Chondrocyte (in vitro differentiated cells): ENCODE measurements at places on chromosomes 12 and 14. TPM values are rescaled to one million over a fixed set of nuclear protein-coding genes. Genes with fewer than 3 reads are reported as not detected.

The PYGL gene
- 97.7 to 122 TPM (median 120 TPM) in 3 replicates for total RNA-seq

- H3K4me3 ChIP-seq, result no peak overlapping the region
- peaks cover 6% of the 10 kb centered on the region for H3K4me1 ChIP-seq
- peaks cover 1% of the 10 kb centered on the region for H3K36me3 ChIP-seq
- H3K27ac ChIP-seq, result no peak overlapping the region
Observed at GRCh38 chr14:83463500-83464098, 1929.9 kb upstream of the SEL1L start.

The SDS gene
- not detected in 3 replicates for total RNA-seq

The FAM186B gene
- 0.27 to 0.51 TPM (median 0.46 TPM) in 3 replicates for total RNA-seq

The DNAH10 gene
- total RNA-seq, result 0.46 to 1.2 TPM (median 0.95 TPM) in 3 replicates

DNA sequence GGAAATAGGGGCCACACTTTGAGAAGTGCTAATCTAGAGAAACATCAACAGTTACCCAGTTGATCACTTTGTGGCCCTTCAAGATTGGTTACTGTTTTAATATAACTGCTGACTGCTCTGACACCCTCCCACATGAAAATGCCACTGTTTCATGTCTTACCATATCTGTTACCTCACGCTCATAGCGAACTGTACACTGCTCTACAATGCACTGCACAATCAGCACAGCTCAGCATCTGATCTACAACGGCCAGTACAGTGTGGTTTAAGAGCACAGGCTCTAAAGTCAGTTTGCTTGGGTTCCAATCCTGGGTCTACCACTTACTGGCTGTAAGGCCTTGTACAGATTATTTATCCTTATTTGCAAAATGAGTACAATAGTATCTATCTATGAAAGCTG, 39.1 kb downstream of the SPPL3 start:
- peaks cover 30% of the 10 kb centered on the region for H3K4me1 ChIP-seq
- H3K27ac ChIP-seq, result no peak overlapping the region
- H3K27me3 ChIP-seq, result no peaks in the 10 kb centered on the region
- no peak for DNase-seq
- H3K36me3 ChIP-seq, result no peaks in the 10 kb centered on the region

DNA sequence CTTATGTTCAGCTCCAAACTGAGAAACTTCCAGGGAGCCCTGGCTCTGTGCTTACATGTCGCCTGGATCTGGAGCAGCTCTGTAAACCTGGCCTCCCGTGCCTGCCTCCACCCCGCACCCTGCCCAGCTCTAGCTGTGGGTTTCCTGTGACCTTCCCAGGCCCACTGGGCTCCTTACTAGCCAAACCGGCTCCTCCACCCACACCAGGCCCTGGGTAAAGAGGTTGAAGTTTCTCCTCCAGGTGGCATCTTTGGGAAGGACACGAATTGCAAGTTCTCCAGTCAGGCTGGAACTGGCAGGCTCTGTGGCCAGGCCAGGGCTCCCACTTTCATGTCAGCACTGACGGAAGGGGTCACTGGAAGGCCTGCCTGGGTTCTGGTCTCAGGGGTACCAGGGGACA, 60.9 kb upstream of the ZFP36L1 start:
- H3K36me3 ChIP-seq, result peaks cover 17% of the 10 kb centered on the region
- no peak overlapping the region for H3K27ac ChIP-seq
- peak; percentile 69 for DNase-seq
- H3K4me3 ChIP-seq, result no peak overlapping the region
- H3K4me1 ChIP-seq, result peaks cover 9% of the 10 kb centered on the region

GRCh38 chr12:50927356-50927755, 25.0 kb upstream of the HIGD1C start:
- no peaks in the 10 kb centered on the region for H3K36me3 ChIP-seq
- no peaks in the 10 kb centered on the region for H3K27me3 ChIP-seq
- H3K27ac ChIP-seq, result no peak overlapping the region

GRCh38 chr14:101333335-101334280, 227.7 kb upstream of the DIO3 start:
- no peaks in the 10 kb centered on the region for H3K36me3 ChIP-seq
- no peak for DNase-seq
- H3K27me3 ChIP-seq, result peaks cover 41% of the 10 kb centered on the region

The B4GALNT1 gene
- 20.8 to 21.8 TPM (median 21.4 TPM) in 3 replicates for total RNA-seq

GRCh38 chr12:91225316-91225715, 42.7 kb upstream of the DCN start:
- H3K4me3 ChIP-seq, result no peak overlapping the region
- peaks cover 29% of the 10 kb centered on the region for H3K4me1 ChIP-seq
- H3K36me3 ChIP-seq, result no peaks in the 10 kb centered on the region
- no peak for DNase-seq

- H3K4me1 ChIP-seq, result peaks cover 16% of the 10 kb centered on the region
- no peak for DNase-seq
- H3K36me3 ChIP-seq, result peaks cover 3% of the 10 kb centered on the region
- no peak overlapping the region for H3K4me3 ChIP-seq
Observed at GRCh38 chr14:101843665-101844064, 82.2 kb downstream of the PPP2R5C start.

The NELL2 gene
- total RNA-seq, result not detected in 3 replicates

DNA sequence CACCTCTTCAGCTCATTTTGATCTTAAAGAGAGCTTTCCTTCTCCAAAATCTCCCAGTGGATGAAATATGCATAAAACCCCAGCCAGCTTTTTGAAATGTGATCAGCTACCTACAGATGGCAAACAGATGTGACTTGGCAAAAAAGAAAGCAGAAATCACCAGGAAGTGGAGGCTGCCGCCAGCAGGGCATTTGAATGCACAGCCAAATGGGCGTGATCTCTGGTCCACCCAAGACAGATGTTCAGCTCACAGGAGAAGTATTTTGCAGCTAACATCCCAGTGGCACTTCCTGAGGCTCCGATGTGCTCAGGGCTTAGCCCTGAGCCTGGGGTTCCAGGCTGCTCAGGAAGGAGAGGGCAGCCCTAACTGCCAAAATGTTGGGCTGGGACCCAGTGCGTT, 78.3 kb downstream of the LGMN start:
- H3K4me3 ChIP-seq, result no peak overlapping the region
- no peak for DNase-seq
- no peaks in the 10 kb centered on the region for H3K27me3 ChIP-seq
- peaks cover 5% of the 10 kb centered on the region for H3K4me1 ChIP-seq

DNA sequence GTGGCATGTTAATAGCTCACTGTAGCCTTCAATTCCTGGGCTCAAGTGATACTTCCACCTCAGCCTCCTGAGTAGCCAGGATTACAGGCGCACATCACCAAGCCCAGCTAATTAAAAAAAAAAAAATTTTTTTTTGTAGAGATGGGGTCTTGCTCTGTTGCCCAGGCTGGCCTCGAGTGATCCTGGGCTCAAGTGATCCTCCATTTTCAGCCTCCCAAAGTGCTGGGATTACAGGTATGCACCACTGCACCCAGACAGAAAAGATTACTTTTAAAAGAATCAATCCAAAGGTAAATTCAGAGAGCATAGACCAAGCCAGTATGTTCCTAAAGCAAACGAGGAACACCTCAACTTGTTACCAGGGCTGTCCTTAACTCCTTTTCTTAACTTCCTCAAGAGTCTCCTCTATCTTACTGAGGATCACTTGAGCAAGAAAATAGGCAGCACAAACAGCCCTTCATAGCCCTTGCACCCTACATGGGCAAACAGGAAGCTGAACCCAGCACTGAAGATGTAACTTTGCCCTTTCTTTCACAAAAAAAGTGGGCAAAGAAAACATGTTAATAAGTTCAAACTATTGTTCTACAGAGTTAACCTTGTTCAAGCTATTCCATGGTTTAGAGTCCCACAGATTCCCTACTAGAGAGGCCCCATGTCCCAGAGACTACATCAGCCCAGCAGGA, 11.3 kb downstream of the CS start:
- no peak overlapping the region for H3K27ac ChIP-seq
- no peak for DNase-seq
- no peaks in the 10 kb centered on the region for H3K27me3 ChIP-seq
- H3K36me3 ChIP-seq, result peaks cover 9% of the 10 kb centered on the region

DNA sequence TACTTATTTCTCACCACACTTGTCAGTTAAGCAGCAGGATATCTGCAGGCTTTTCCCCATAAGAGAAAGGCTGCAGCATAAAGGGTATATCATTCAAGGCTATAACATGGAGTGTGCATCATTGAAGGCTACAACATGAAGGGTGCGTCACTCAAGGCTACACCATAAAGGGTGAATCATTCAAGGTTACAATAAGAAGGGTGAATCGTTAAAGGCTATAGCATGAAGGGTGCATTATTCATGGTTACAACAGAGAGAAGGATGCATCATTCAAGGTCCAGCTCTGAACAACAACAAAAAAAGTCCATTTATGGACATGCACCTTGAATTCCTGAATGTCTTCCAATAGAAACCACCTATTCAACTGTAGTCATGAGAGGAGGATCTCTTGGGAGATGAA, 32.8 kb upstream of the LUM start:
- no peak overlapping the region for H3K27ac ChIP-seq
- no peaks in the 10 kb centered on the region for H3K27me3 ChIP-seq
- no peak overlapping the region for H3K4me3 ChIP-seq
- H3K4me1 ChIP-seq, result peaks cover 59% of the 10 kb centered on the region

GRCh38 chr12:123533672-123534643, at the start of gene RILPL1:
Gene RILPL1, minus strand, starts transcription at chr12:123533719. Its CDS starts 237 bp downstream, at chr12:123533482.
- H3K27ac ChIP-seq, result peak within 1 kb of the TSS; percentile 73
- H3K4me3 ChIP-seq, result peak within 1 kb of the TSS; percentile 92
- H3K4me1 ChIP-seq, result peaks cover 36% of the 10 kb centered on the region
- DNase-seq, result peak; percentile 92
- H3K27me3 ChIP-seq, result no peaks in the 10 kb centered on the region

- no peak overlapping the region for H3K27ac ChIP-seq
- H3K36me3 ChIP-seq, result peaks cover 2% of the 10 kb centered on the region
- H3K4me1 ChIP-seq, result peaks cover 2% of the 10 kb centered on the region
- no peak overlapping the region for H3K4me3 ChIP-seq
- no peaks in the 10 kb centered on the region for H3K27me3 ChIP-seq
Observed at GRCh38 chr12:105469701-105470100, 139.2 kb downstream of the C12orf75 start.

- DNase-seq, result no peak
- peaks cover 11% of the 10 kb centered on the region for H3K4me1 ChIP-seq
- no peak overlapping the region for H3K27ac ChIP-seq
Observed at GRCh38 chr12:104873374-104873773, 84.7 kb downstream of the SLC41A2 start.

The TAS2R19 gene
- total RNA-seq, result 1.4 to 2.2 TPM (median 1.9 TPM) in 3 replicates

- H3K27ac ChIP-seq, result peak within 1 kb of the TSS; percentile 99
- no peak for DNase-seq
- no peaks in the 10 kb centered on the region for H3K27me3 ChIP-seq
- H3K4me1 ChIP-seq, result peaks cover 41% of the 10 kb centered on the region
- peak within 1 kb of the TSS; percentile 89 for H3K4me3 ChIP-seq
- peaks cover 9% of the 10 kb centered on the region for H3K36me3 ChIP-seq
Observed at GRCh38 chr12:57111031-57111734, at the start of gene STAT6. Gene STAT6, minus strand, starts transcription at chr12:57111362. Its CDS starts 3,084 bp downstream, at chr12:57108278.

- H3K27ac ChIP-seq, result no peak overlapping the region
- no peak overlapping the region for H3K4me3 ChIP-seq
- peaks cover 11% of the 10 kb centered on the region for H3K36me3 ChIP-seq
- H3K4me1 ChIP-seq, result peaks cover 45% of the 10 kb centered on the region
Observed at GRCh38 chr12:68749861-68750260, 3.9 kb downstream of the SLC35E3 start.

- H3K4me3 ChIP-seq, result no peak overlapping the region
- no peak overlapping the region for H3K27ac ChIP-seq
- H3K27me3 ChIP-seq, result no peaks in the 10 kb centered on the region
Observed at GRCh38 chr14:105010891-105011291, 10.0 kb downstream of the CDCA4 start.

GRCh38 chr12:54991991-54992375, 7.4 kb upstream of the TESPA1 start:
- no peak for DNase-seq
- no peaks in the 10 kb centered on the region for H3K4me1 ChIP-seq
- H3K27ac ChIP-seq, result no peak overlapping the region

The CLEC4C gene
- total RNA-seq, result not detected in 3 replicates

- no peak overlapping the region for H3K4me3 ChIP-seq
- no peaks in the 10 kb centered on the region for H3K36me3 ChIP-seq
- peaks cover 3% of the 10 kb centered on the region for H3K4me1 ChIP-seq
- no peak overlapping the region for H3K27ac ChIP-seq
Observed at GRCh38 chr14:96191841-96192462, 12.7 kb upstream of the BDKRB2 start.

DNA sequence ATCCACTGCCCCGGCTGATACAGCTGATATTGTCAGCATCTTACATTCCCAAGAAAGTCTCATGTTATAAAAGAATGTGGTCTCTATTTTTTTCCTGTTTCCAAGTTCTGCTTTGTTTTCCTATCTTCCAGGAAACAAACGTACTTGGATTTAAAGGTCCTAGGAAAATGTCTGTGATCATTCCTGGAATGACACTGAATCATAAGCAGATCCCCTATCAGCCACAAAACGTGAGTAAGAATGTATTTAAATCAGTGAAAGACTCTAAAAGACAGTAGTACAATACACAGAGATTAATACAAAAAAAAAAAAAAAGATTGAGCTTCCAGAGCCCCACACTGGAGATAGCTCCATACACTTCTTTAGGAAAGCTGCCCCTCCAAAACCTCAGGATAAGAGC, 21.7 kb upstream of the TEAD4 start:
- H3K27me3 ChIP-seq, result no peaks in the 10 kb centered on the region
- H3K4me3 ChIP-seq, result no peak overlapping the region
- DNase-seq, result no peak
- H3K4me1 ChIP-seq, result no peaks in the 10 kb centered on the region
- H3K36me3 ChIP-seq, result peaks cover 37% of the 10 kb centered on the region

- no peak overlapping the region for H3K4me3 ChIP-seq
- H3K27me3 ChIP-seq, result peaks cover 30% of the 10 kb centered on the region
- H3K4me1 ChIP-seq, result peaks cover 3% of the 10 kb centered on the region
- DNase-seq, result no peak
- no peaks in the 10 kb centered on the region for H3K36me3 ChIP-seq
Observed at GRCh38 chr12:49543914-49544815, 5.3 kb downstream of the KCNH3 start.

The KITLG gene
- total RNA-seq, result 1.7 to 3.8 TPM (median 3.7 TPM) in 3 replicates

GRCh38 chr14:25484906-25485305, 435.0 kb upstream of the STXBP6 start:
- H3K4me3 ChIP-seq, result no peak overlapping the region
- no peak overlapping the region for H3K27ac ChIP-seq
- no peaks in the 10 kb centered on the region for H3K27me3 ChIP-seq

DNA sequence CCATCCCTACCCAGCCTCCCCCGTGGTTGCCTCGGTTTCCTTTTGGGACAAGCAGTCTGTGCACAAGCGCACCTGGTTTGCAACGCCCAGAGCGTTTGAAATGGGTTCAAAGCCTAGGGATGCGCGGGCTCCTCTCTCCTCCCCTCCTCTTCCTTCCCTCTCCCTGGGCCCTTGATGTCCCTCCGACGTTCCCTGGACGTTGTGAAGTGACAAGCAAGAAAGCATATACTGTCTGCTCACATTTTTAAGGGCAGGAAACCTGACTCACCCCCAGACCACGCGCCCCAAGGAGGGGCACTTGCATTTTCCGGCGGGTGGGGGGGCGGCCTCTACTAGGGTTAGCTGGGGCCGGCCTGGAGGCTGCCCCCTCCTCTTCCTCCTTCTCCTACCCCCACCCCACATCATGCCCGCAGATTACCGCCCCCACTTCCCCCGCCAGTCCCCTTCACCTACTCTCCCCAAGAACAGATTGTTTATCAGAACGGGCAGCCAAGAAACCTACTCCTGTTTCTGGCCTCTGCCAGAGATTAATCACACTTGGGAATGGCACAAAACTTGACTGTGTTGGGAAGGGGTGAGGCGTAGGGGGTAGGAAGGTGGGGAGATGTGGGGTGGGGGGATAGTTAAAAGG, 9.5 kb upstream of the IRF2BPL start:
- H3K36me3 ChIP-seq, result no peaks in the 10 kb centered on the region
- H3K4me1 ChIP-seq, result peaks cover 82% of the 10 kb centered on the region
- no peak for DNase-seq
- H3K27me3 ChIP-seq, result no peaks in the 10 kb centered on the region

The ANO2 gene
- 0.44 to 0.73 TPM (median 0.47 TPM) in 3 replicates for total RNA-seq

GRCh38 chr12:108670066-108670631, 36.5 kb upstream of the SELPLG start:
- no peaks in the 10 kb centered on the region for H3K27me3 ChIP-seq
- H3K4me3 ChIP-seq, result no peak overlapping the region
- peaks cover 60% of the 10 kb centered on the region for H3K4me1 ChIP-seq
- H3K36me3 ChIP-seq, result peaks cover 13% of the 10 kb centered on the region
